ENCODE measurements at places on chromosomes 1 and 21.
A peak's percentile ranks its signal among the peaks of the same experiment; 100 is the strongest.

GRCh38 chr1:171683870-171684269 is 31.4 kb upstream of the MYOC start:
- no peak for DNase-seq

DNA sequence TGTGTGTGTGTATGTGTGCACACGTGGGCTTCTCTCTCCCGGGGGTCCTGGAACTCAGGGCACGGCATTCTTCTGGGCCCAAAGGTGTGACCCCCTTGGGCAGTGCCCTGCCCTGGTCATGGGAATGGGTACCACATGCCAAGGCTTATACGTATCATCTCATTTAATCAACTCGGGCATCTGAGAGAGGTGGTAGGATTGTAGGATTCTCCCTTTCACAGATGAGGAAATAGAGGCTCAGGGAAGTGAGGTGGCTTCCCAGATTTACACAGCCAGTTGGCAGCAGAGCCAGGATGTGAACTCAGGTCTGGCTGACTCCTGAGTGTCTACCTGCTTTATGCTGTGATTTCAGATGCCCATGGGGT is 15.2 kb downstream of the MYOM3 start:
- DNase-seq: no peak

- DNase-seq: no peak
Observed at GRCh38 chr1:23557471-23558124, 1.7 kb downstream of the ID3 start.

GRCh38 chr1:2991753-2992495 is 29.3 kb upstream of the ACTRT2 start:
- DNase-seq: no peak

- no peak for DNase-seq
Observed at GRCh38 chr21:42384156-42384945, 11.5 kb downstream of the TMPRSS3 start.

GRCh38 chr1:92805216-92805615 is 20.3 kb upstream of the EVI5 start:
- DNase-seq: no peak

DNA sequence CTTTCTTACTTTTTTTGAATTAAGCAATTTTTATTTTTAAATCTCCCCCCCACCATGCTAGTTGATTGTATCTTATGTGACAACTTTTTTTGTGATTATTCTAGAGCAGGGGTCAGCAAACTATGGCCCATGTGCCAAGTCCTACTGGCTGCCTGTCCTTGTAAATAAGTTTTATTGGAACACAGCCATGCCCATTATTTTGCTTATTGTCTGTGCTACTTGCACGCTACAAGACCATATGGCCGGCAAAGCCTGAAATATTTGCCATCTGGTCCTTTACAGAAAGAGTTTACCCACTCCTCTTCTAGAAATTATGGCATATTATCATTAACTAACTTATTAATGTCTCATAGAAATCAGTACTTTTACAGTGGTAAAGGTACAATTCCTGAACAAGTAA is 51.7 kb downstream of the AK5 start:
- DNase-seq: no peak

GRCh38 chr1:63787875-63788274 is 14.1 kb downstream of the ROR1 start:
- DNase-seq: no peak

DNA sequence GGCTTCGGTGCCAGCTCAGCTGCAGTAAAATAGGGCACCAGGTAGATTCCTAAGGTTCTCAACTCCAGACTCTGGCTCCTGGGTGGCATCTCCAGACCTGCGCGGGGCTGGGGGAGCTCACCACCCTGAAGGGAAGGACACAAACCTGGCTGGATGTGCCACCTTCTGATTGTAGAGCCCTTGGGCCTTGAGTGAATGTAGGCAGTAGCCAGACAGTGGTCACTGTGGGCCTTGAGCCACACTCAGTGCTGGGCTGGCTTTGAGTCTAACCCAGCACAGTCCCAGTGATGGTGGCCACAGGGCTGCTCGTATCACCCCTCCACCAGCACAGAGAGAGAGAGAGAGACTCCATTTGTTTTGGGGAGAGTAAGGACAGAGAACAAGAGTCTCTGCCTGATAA is 38.0 kb upstream of the SH3GLB1 start:
- no peak for DNase-seq

- no peak for DNase-seq
Observed at GRCh38 chr1:46173361-46173856, 1.5 kb upstream of the TSPAN1 start.

DNA sequence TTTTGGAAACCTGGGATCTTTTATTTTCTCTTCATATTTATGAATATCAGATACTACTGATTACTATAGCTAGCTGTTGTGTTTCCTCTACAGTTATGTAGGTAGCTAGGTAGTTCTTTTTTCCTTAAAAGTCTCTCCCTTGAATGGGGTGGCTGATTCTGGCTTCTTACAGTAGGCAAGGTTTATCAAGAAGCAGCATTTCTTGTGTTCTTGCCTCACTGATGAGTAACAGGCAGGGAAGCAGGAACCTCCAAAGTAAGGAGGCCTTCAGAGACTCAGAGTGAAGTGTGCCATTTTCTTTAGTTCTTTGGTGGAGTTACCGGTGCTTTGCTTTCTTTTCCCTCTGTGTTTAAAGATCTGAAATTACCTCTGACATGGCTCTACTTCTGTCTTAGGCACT is 56.0 kb downstream of the ZMYM4 start:
- DNase-seq: no peak

GRCh38 chr1:54407404-54408146 is 1.4 kb upstream of the SSBP3 start:
- DNase-seq: peak; percentile 25

- DNase-seq: no peak
Observed at GRCh38 chr1:29832471-29832870, 596.1 kb downstream of the PTPRU start.

- DNase-seq: no peak
Observed at GRCh38 chr1:235887676-235888075, 21.0 kb upstream of the LYST start.

DNA sequence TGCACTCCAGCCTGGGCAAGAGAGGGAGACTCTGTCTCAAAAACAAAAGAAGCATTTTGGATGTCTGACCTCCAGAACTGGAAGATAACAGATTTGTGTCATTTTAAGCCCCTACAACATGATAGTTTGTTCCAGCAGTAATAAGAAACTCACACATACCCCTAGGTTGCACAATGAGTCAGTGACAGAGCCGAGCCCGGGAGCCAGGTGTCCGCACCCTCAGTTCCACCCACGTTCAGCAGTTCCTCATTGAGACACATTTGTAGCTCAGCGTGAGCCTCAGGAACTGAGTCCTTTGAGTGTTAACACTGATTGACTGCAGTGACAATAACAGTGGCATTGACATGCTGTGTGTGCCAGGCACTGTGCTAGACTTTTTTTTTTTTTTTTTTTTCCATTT is 19.8 kb downstream of the LRRC38 start:
- DNase-seq: no peak

DNA sequence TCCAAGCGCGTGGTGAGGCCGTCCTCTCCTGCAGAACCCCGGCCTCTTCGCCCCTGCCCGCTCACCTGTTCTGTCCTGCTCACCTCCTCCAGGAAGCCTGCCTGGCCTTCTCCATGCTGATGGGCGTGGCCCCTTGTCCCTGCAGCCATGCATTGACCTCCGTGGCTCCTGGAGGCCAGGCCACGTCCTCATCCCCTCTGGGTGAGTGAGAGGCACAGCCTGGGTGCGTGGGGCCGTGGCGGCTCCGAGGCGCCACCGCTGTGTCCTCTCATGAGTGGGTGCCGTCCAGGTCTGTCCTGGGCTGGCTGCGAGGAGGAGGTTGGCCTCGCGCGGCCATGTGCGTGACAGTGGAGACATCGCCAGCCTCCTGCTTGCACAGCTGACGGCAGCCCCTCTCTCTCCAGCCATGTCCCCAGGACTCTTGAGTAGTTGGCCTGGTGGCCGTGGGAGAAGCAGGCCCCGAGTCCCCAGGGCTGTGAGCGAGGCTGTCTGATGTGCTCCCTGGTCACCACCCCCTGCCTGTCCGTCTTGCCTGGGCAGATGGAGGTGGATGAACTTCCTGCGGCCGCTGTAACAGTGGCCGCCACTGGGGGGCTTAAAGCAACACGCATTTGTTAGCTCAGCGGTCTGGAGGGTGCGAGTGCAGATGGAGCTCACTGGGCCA is 58.1 kb downstream of the PRKCZ start:
- DNase-seq: no peak

- DNase-seq: no peak
Observed at GRCh38 chr21:42219606-42220137, 732 bp downstream of the ABCG1 start.

- DNase-seq: no peak
Observed at GRCh38 chr1:98749152-98749756, 87.7 kb downstream of the SNX7 start.

GRCh38 chr1:155294520-155295182 is 6.6 kb downstream of the PKLR start:
- DNase-seq: no peak

DNA sequence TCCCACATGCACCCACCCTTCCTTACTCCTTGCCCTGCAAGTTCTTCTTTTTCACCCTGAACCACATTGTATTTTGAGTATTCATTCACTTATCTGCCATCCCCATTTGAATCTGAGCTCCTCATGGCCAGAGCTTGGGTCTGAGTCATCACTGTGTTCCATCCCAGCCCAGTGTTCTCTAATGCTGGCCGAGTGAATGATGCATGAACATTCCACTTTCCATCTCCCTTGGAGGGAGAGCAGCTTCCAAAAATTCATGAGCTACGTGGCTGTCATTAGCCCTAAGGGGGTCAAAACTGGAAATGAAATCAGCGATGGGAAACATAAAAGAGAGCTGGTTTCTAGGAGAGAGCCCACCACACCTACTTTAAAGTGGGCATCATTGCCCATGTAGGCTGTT is 187.0 kb upstream of the USP24 start:
- no peak for DNase-seq

DNA sequence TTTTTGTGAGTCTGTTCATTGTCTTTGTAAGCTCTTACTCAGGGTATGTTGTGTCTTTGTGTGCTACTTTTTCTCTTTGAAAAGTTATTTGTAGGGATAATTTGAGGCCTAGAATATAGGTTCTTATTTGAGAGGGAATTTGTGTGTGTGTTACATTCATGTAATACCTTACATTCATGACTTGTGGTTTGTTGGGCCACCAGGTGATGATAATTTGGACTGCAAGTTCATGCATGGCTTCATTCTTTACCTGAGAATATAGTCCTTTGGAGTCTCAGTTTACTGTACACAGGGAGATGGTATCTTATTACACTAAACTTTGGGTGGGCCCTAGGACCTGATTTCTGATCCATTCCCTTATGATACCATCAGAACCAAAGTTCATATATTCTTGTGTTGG is 51.8 kb upstream of the FASLG start:
- no peak for DNase-seq

- DNase-seq: no peak
Observed at GRCh38 chr1:87852410-87853161, 523.9 kb downstream of the LMO4 start.

DNA sequence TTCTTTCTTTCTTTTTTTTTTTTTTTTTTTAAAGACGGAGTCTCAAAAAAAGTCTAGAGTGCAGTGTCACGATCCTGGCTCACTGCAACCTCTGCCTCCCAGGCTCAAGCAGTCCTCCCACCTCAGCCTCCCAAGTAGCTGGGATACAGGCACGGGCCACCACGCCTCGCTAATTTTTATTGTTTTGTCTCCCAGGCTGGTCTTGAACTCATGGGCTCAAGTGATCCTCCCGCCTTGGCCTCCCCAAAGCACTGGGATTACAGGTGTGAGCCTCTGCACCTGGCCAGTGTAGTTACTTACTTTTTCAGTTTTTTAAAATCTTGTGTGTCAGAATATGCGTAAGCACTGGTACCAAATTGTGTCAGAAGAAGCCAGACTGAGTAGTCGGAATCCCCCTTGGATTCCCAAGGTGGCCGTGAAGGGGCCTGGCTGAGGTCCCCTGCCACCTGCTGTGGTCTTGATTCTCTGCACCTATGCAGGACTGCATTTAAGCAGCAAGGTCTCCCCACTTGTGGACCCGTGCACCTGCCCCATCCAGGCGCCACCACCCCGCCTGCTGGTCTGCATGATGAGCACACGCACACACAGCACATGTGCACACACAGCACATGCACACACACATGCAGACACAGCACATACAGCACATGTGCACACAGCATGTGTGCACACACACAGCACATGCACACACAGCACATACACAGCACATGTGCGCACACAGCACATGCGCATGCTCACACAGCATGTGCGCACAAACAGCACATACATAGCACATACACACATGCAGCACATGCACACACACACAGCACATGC is 47.5 kb downstream of the PCNT start:
- no peak for DNase-seq

DNA sequence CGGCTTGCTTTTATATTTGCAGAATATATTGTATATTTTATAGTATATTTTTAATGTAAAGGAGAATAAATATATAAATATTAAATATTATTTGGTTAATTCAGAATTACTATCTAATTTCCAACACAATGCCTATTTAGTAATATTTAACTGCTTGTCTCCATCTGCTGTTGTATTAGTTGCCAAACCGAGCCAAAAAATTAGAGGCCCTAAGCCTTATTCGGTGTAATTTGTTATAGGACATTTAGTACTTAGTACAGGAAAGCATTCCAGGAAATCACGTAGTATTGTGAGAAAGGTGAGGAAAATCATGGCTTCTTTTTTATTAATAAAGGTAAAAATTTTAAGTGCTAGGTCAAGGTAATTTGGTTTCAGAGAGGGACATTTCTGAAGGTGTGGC is 93.8 kb downstream of the DNM3 start:
- no peak for DNase-seq

- no peak for DNase-seq
Observed at GRCh38 chr21:37553078-37553481, 186.5 kb downstream of the DYRK1A start.

DNA sequence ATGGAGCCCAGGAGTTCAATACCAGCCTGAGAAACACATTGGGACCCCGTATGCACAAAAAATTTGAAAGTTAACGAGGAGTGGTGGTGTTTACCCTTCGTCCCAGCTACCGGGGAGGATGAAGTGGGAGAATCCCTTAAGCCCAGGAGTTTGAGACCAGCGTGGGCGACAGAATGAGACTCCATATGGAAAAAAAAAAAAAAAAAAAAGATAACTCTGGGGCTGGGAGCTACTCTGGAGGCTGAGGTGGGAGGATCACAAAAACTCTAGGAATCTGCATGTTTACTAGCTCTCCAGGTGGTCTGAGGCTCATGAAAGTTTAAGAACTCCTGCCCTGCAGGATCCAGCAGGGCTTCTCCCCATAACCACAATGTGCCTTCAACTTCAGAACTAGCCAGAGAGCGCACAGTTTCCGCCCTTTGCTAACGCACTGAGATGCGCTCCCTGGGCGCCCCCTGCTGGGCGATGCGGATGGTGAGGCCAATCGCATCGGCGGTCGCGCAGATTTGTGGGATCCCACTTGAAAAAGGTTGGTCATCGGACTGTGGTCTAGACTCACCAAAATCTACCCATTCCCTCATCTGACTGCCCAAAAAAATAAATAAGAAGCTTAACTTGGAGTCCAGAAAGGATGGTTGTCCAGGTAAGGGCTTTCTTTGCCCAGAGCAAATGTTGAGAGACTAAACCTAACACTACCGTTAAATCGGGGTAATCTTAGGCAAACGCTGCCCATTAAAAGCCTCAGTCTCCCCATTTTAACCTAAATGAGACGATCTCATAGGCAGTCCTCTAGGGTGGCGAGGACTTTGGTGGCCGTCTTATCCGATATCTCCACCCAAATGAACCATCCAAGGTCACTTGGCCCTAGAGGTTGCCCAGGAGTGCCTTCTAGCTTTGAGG is 8.8 kb downstream of the ZNF683 start:
- peak; percentile 58 for DNase-seq

All from activated CD8-positive, alpha-beta memory T cell treated with anti-CD3 and anti-CD28 coated beads for 1 hour (primary cell).